ENCODE measurements at places on chromosomes 1 and 21. TPM values are rescaled to one million over a fixed set of nuclear protein-coding genes. Genes with fewer than 3 reads are reported as not detected.
A peak's percentile ranks its signal among the peaks of the same experiment; 100 is the strongest.

DNA sequence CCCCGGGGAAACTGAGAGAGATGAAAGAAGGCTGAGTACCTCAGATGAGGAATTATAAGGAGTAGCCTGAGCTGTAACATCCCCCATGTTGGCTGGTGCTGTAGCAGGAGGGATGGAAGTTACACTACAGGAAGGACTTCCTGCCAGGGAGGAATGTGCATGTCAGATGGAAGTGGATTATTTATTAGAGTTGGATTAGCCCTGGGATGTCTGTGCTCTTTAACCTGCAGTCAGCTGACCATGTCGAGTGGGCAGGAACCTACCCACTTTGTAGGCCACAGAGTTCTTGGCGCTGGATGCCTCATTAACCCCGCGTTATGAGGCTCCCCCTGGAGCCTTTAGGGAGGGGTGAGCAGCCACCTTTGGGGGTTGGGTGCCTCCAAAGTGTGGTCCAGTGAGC lies 757 bp upstream of the SEMA4A start:
- no peak for DNase-seq

NGF gene
- 6.9 TPM for total RNA-seq

DNA sequence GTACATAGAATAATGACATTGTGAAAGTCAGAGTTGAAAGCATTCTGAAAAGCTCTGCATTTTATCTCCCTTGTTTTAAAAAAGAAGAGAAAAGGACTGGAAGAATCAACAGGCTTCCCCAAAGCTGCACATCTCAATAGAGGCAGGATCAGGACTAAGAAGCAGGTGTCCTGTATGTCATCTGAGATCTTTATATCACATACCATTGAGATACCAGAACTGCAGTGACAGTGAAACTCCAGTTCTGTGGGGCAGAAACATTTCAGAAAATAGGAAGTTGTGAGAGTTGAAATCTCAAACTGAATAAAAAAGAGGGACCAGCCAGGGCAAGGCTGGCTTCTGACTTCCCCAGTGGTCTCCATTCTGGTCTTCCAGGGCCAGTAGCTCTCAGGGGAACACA lies 33.0 kb upstream of the SH2D1B start:
- DNase-seq: no peak

DNA sequence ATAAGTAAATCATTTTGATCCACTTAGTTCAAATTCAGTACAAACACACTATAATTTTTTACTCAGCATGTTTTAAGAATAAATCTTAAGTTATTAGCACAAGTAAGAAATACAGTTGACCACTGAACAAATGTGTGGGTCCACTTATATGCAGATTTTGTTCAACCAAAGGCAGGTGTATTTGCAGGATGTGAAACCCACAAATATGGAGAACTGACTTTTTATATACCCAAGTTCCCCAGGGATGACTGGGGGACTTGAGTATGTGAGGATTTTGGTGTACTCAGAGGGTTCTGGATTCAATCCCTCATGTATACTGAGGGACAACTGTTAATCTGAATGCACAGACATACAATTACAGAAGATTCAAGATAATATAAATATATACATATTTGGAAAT lies 25.7 kb upstream of the ERICH3 start:
- DNase-seq: no peak

- no peak for DNase-seq
Observed at GRCh38 chr1:7284839-7285435, 486.2 kb upstream of the VAMP3 start.

ADGRL4 gene
- total RNA-seq: 34.8 TPM

- DNase-seq: no peak
Observed at GRCh38 chr1:240414237-240414636, 197.7 kb downstream of the GREM2 start.

EXO1 gene
- 0.24 TPM for total RNA-seq

DNA sequence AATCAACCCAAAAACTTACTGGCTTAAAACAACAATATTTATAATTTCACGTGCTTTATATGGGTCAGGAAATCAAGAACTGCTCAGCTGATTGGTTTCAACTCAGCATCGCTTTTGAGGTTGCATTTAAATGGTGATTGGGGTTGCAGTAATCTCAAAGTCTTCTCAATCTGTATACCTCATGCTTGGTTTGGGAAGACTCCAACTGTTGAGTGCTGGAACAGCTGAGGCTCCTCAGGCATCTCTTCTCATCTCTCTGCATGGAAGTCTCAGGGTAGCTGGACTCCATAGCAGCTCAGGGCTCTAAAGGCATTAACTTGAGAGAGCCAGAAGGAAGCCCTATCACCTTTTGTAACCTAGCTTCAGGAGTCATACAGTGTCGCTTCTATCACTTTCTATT lies 35.1 kb downstream of the AK5 start:
- no peak for DNase-seq

DNA sequence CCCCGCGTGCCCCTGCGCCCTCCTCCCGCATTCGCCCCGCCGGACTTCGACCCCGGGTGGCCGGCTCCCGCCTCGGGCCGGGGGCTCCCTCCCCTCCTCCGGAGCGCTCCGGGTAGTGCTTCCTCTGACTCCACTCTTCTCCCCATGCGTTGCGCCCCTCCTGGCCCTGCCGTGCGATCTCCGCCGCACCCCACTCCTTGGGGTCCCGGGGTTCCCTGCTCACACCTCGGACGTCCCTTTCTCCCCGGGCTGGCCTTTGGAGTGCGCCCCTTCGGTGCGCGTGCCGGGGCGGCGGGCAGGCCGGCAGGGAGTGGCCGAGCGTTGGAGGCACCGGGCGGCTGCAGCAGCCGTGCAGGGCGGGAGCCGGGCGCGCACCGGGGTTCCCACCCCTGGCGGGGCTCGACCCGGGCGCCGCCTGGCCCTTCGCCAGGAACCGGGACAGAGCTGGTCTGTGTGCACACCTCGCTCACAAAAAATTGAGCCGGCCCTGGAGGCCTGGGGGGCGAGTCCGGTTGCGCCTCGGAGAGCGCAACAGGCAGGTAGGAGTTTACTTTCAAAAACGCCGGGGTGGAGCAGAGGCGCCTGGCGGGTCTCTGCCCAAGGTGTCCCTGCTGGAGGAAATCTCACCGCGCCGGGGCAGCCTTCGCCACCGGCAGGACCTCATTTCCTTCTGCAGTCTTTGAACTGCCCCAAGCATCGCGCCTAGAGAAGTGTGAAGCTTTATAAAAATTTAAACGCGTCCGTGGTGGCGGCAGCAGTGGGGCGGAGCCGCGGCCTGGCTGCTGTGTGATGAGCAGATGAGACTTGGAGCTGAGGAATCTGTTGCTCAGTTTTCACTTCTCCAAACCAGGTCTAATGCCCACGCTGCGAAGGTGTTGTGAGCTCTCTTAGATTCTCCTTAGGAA lies 650 bp downstream of the VANGL1 start:
- DNase-seq: peak; percentile 59

- no peak for DNase-seq
Observed at GRCh38 chr1:60988891-60989290, 93.5 kb upstream of the NFIA start.

SHE gene
- total RNA-seq: 21.4 TPM

IRF6 gene
- 21.8 TPM for total RNA-seq

RBBP4 gene
- 108 TPM for total RNA-seq

DNA sequence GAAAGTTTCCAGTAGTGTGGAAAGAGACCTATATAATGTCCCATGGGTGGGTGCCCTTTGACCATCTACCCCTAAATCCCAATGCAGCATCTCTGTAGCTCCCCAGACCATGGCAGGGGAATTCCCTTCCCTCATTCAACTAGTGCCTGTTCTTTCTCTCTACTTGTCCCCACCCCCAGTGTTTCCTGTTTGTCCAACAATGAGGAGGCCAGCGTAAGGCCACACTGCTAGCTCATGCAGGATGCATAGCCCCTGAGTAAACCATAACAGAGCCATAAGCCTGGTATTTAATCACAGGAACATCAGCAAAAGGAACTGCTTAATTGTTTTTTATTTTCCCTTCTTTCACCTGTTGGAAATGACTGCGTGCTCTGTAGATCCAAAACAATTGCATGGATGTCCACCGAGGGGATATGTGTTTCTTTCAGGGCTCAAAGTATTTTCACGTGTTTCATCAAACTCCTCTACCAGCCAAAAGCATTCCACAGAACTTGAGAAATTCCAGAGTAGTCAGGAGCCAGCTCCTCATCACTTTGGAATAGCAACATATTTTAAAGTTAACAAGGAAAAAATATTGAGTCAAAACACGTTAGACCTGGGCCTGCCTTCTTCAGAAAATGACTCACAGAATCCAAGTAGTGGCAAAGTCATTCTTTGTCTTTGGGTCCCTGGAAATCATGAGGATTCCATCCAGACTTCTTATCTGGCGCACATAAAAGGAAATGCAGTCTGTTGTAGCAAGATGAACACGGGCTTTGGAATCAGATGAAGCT lies 162.5 kb upstream of the SGIP1 start:
- DNase-seq: no peak

DNA sequence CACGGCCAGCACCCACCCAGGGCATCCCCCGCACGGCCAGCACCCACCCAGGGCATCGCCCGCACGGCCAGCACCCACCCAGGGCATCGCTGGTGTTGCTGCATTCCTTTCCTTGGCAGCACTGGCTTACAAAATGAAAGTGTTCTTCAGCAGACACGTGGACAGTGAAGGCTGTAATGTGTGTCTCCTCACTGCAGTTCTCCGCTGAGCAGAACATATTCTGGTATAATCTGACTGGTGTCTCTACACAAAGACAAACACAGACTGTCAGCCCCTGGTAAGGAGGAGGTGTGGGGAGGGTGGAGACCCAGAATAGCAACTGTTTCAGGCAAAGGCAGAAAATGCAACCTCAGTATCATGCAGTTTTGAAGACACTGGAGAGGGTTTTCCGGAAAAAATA lies 7.3 kb downstream of the LYPD8 start:
- DNase-seq: no peak

GRCh38 chr1:24390924-24391782 lies 22.4 kb downstream of the STPG1 start:
- peak; percentile 84 for DNase-seq

DNA sequence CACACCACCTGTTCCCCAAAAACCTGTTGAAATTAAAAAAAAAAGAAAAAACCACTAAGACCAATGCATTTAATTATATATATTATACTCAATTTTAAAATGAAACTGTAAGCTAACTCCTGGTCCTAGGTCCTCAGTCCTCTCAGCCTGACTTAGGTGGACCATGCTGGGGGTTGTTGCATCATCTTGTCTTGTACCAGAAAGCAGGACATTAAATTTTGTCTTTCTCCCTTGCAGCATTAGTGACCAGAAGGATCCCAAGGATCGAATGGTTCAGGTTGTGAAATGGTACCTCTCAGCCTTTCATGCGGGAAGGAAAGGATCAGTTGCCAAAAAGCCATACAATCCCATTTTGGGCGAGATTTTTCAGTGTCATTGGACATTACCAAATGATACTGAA lies 97.6 kb downstream of the NRDC start:
- DNase-seq: no peak

GRCh38 chr1:193504920-193505319 lies 318.5 kb upstream of the B3GALT2 start:
- no peak for DNase-seq

- DNase-seq: no peak
Observed at GRCh38 chr1:29912425-29912824, 676.1 kb downstream of the PTPRU start.

KRTAP11-1 gene
- total RNA-seq: not detected

- DNase-seq: no peak
Observed at GRCh38 chr21:41900401-41900800, 21.3 kb upstream of the PRDM15 start.

CLDN17 gene
- not detected for total RNA-seq

GRCh38 chr1:110667776-110668175 lies 7.0 kb downstream of the KCNA3 start:
- DNase-seq: no peak

CYP4Z1 gene
- total RNA-seq: 1.1 TPM

GRCh38 chr1:193479187-193479586 lies 292.8 kb upstream of the B3GALT2 start:
- DNase-seq: no peak

GRCh38 chr1:82466416-82466815 lies 665.7 kb downstream of the ADGRL2 start:
- no peak for DNase-seq

DNA sequence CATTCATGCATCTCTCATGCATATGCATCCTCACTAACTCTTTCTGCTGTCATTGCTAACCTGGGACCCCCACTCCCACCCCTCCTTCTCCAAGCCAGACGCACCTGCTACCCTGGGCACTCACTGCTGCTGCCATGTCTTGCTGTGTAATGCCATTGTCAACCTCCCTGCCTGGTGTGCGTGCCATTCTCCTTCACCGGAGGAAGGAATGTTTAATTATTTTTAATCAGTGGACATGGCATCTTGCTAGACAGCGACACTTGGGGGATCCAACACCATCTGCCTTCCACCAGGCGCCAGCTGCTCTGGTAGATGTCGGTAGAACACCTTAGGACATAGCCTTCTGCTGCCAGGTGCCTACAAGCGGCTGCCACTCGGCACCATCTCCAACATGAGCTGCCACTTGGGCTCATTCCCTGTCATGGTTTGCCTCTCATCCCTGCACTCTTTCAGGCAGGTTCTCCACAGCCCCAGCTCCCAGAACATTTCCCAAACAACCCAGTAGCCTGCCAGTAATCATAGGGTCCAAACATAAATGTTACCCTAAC lies 306.9 kb downstream of the TTLL7 start:
- DNase-seq: no peak

GRCh38 chr1:156838972-156839371 lies 19.9 kb downstream of the INSRR start:
- DNase-seq: no peak

DNA sequence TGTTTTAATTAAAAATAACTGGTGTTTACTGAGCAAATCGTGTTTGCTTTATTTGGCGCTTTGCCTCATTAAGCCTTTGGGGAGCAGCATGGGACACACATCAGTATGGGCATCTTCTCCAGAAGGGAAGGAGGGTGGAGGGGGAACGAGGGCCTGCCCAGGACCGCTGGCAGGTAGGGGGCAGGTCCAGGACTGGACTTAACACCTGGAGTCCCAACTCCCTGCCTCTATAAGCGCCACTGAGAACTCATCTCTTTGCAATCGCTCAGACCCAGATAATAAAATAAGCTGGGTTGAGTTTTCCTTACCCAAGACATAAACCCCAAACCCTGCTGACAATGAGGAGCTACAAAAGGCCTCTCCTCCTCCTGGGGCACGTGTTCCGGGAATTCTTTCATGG lies 15.1 kb downstream of the ABCG1 start:
- no peak for DNase-seq

DNA sequence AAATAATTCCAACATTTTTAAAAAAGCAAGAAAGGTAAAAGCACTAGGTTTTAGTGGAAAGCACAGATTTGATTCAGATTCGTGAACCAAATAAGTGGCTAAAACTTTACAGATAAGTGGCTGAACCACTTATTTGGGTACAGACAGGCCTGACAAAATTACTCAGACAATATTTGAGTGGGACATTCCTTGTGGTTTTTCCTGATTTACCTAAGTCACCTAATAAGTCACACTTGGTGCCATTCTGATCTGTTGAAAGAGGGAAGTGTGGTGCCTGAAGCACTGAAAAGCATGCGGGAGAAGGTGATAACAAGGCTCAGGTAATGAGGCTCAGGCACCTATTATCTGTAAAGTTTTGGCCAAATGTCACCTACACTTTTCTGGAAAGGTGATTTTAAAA lies 81.6 kb upstream of the CD55 start:
- DNase-seq: no peak

Measured in left cardiac atrium (tissue), 4 donors.